Activated CD4-positive, alpha-beta T cell treated with anti-CD3 and anti-CD28 coated beads, Interleukin-2, amount 50 U/mL, for 48 hours (primary cell): ENCODE measurements at places on chromosomes 2 and 18.
A peak's percentile ranks its signal among the peaks of the same experiment; 100 is the strongest.

DNA sequence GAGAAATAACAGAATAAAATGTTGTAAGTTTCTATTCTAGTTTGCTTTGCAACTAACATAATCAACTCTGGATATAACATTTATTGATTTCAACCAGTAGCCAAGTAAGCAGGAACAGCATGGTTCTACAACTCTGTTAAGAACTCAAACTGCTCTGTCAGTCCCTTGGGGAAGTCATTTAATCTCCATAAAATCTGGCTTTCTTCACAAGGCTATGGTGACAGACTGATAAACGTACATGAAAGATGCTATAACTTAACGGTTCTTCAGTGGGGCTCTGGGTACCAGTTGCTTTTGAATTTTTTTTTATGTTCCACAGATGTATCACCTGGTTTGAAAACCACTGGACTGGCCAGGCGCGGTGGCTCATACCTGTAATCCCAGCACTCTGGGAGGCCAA is 10.3 kb downstream of the PSME4 start:
- no peak for DNase-seq

- DNase-seq = no peak
These were observed 128.1 kb downstream of the EIPR1 start for GRCh38 chr2:3249476-3249962.

- no peak for DNase-seq
These were observed 297.1 kb upstream of the SESTD1 start for GRCh38 chr2:179561702-179562101.

GRCh38 chr2:240168041-240168440 is 27.6 kb upstream of the OTOS start:
- no peak for DNase-seq

- peak; percentile 16 for DNase-seq
These were observed 49.1 kb downstream of the KCNIP3 start for GRCh38 chr2:95346231-95346737.

GRCh38 chr2:108388045-108388444 is 10.3 kb downstream of the SULT1C4 start:
- no peak for DNase-seq

DNA sequence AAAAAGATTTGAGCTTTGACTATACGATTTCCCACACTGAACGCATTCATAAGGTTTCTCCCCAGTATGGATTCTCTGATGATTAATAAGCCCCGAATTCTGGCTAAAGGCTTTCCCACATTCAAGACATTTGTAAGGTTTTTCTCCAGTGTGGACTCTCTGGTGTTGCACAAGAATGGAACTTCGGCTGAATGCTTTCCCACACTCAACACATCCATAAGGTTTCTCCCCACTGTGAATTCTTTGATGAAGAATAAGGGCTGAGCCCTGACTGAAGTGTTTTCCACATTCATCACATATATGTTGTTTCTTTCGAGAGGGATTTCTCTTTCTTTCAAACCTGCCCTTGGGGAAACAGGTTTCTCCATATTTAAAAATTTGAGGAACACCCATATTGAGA is 6.9 kb downstream of the ZNF24 start:
- DNase-seq = no peak

DNA sequence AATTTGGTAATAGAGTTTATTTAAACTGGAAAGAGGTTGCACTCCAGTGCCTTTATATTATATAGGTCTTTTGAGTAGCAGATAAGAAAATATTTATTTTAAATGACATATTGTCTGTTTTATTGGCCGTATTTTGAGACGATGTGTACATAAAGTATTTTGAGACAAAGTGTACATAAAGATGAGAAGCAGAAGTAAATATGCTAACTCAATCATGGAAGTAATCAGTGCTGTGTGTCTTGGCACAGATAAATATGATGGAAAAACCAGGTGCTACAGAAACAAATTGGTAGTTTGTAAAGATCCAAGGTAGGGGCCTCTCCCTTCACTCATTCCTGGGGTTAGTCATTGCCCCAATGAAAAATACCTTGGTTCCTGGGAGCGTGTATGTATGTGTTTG is 382.9 kb downstream of the DSEL start:
- no peak for DNase-seq

DNA sequence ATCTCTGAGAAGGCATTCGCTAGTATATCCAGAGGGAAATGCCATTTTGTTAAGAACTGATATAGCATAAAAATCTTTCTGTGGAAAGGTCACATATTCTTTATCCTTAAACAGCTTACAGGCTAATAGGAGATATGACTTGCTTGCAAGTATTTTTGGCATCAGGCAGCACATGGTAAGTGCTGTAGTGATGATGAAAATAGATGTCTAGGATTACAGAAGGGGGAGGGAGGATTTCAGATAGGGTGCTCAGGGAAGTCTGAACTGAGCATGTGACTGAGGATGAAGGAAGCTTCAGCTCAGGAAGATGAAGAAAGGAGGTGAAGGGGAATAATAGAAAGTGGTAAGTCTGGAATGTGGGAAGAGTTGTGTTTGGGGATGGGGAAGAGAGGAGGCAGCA is 158.5 kb upstream of the NOSTRIN start:
- no peak for DNase-seq

DNA sequence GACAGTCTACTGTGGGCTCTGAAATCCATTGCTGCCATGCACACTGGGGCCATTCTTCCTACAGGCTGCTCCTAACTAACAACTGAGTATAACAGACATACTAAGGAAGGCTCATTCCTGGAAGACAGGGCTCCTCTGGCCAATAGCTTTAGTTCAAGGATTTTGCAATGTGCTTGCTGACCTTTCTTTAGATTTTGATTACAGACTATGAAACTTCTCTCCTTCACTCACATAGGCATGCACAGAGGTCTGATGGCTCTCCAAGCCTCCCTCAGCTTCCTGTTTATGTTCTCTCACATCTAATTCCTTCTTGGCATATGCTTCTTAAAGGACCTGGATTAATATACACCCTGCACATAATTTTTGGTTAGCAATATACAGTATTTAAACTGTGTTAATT is 34.4 kb upstream of the ROCK1 start:
- no peak for DNase-seq

DNA sequence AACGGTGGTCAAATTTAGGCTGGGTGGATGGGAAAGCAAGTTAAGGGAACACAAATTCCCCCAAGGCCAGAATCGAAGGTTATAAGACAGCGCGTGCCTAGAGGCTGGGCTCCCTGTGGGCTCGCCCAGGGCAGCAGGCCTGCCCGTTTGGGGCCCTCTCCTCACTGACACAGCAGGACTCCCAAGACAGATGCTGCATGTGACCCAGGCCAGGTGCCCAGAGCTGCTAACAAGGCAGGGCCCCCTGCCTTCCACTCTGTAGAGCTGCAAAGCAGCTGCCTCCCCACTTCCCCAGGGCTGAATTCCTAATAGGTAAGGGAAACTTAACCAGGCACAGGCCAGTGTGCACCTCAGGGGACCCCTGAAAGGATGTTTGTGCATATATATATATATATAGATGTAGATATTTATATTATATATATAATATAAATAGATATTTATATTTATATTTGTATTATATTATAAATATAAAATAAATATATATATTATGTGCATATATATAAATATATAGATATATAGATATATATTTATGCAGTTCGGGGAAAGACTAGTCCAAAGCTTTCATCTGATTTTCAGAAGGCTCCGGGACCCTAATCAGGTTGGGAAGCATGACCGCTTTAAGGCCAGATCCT is 43.7 kb downstream of the TMEM37 start:
- DNase-seq = no peak

- peak; percentile 4 for DNase-seq
These were observed 405.9 kb downstream of the XIRP2 start for GRCh38 chr2:167293943-167294775.

DNA sequence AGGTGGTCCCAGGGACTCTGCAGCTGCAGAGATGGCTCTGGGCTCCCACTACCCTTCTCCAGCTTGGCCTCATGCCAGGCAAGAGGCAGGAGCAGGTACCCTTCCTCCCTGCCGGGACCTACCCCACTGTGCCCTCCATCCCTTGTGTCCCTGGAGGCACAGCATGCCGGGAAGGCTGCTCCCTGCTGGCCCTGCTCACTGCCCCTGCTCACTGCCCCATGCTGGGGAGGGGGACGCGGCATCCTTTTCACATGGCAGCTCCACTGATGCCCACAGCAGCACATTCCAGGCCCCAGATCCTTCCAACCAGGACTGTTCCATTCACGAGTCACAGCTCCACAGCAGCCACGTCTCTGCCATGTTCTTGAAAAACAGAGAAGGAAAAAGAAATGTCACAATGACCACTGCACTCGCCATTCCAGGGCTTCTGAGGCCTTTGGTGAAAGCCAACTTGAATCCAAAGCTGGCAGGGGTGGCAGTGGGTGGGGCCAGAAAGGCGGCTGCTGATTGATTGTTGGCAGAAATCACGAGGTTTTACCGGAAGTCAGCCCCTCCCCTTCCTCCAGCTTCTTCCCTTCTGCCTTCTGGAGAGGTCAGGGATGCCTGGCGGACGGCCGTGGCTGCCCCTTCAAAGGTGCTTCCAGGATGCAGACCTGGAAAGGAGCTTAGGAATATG is 268.0 kb downstream of the CYP26B1 start:
- DNase-seq = no peak

- no peak for DNase-seq
These were observed 368.3 kb downstream of the RAD51AP2 start for GRCh38 chr2:17149945-17150344.

GRCh38 chr18:62329691-62330454 is 4.8 kb downstream of the TNFRSF11A start:
- peak; percentile 26 for DNase-seq

DNA sequence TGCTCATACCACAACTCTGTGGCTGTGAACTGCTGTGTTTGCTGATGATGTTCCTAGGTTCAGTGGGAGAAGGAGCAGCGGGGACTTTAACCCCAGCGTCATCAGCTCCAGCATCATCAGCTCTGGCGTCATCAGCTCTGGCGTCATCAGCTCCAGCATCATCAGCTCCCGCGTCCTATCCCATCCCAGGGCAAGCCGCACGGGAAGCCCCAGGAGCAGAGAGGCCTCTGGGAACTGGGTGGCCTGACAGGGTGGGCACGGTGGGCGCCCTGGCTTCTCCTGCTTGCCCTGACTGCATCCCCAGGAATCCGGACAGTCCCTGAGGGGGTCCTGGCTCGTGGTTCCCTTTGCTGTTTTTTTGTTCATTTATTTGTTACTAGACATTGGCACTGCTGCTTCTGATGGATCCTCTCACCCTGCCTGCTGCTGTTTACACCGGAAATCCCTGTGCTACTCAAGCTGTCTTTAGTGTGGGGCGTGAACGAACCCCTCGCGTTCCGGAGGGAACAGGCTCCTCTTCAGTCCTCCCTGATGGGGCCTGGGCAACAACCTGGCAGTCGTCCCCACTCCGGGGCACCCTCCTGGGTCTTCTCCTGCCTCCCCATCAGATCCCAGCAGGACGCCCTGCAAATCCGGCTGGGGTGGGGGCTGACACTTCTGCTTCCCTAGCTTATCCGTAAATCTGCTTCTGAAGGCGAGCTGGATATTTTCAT is 67.1 kb upstream of the PXDN start:
- DNase-seq = no peak

DNA sequence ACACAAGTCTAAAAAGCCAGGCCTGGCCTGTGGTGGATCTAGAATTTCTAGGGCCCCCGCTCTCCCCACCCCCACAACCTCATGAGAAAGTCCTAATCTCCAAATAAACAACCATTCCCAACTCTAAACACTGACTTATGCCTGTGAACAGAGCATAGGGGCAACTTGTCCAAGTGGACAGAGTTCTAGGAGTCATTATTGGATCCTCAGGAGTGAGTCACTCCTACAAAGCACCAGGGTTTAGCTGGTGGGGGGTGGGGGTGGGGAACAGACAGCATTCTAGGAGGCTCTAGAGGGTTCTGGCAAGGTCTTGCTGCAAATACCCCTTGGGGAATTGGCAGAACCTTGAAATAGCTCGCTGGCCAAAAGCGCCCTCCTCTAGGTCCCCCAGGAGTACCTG is 83.3 kb downstream of the ZCCHC2 start:
- DNase-seq = no peak

DNA sequence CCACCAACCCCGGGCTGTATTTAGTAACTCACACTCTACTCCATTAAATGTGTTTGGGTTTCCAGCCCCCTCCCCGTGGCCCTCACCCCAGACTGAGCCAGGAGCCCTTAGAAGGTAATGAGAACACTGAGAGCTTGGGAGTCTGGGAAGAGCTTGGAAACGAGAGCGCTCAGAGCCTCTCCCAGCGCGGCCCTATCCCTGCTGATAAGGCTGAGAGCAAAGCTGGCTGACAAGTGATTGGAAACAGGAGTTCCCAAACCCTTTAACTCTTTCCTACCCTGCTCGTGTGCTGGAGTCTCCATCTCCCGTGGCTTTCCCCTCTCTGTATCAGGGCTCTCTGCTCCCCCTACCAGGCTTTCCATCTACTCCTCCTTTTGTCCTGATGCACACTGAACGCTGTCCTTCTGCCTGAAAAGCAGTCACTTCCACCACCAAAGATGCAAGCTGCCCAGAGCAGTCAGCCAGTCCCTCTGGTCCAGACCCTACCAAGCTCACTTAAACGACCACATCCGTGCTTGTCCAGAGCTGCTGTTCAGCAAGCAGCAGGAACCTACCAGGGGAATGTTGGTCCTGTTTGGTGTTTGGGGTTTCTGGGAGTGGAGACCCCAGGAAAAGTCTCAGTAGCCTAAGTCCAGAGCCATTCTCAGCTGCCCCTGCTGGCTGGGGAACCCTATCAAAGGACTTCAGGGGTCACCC is 100.0 kb upstream of the PKDCC start:
- DNase-seq = no peak

- DNase-seq = no peak
These were observed 27.9 kb downstream of the IL37 start for GRCh38 chr2:112938904-112939303.

- DNase-seq = no peak
These were observed 101.4 kb downstream of the TMEM18 start for GRCh38 chr2:575727-576236.

GRCh38 chr18:35155398-35156117 is 85.3 kb upstream of the ZNF397 start:
- no peak for DNase-seq

DNA sequence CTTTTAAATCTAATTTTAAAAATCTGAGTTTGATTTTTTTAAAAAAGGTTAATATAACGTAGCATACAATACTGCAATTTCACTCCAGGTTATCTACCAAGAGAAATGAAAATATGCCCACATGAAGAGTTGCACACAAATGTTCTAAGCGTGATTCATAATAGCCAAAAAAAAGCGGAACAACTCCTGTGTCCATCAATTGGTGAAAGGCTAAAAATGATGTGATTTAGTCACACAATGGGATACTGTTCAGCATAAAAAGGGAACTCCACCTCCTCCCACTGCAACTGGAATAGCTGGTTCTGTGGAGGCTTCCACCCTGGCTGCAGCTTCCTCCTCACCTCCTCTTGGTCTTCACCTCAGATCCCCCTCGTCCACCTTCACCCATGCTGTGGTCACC is 132.8 kb downstream of the PIK3C3 start:
- DNase-seq = no peak

- DNase-seq = no peak
These were observed 73.6 kb downstream of the ASAP2 start for GRCh38 chr2:9280224-9280623.
